Fibroblast of skin of right biceps (primary cell): ENCODE measurements at places on chromosomes 3 and 15.
A peak's percentile ranks its signal among the peaks of the same experiment; 100 is the strongest.

DNA sequence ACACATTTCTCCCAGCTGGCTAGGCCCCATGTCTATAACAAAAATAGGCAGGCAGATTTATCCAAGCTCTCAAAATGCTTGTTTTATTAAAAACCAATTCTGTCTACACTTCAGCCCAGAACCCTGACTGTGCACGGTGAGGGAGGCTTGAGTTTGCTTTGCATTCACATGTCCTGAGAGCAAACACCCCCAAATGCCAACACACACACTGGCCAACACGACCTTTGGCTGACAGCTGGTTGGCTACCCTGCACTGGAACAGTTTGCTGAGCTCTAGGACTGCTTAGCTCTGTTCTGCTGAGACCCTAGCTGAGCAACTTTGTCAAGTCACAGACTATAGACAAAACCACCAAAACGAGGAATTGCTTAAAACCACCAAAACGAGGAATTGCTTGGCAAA, 3.6 kb downstream of the STIMATE start:
- DNase-seq = no peak

DNA sequence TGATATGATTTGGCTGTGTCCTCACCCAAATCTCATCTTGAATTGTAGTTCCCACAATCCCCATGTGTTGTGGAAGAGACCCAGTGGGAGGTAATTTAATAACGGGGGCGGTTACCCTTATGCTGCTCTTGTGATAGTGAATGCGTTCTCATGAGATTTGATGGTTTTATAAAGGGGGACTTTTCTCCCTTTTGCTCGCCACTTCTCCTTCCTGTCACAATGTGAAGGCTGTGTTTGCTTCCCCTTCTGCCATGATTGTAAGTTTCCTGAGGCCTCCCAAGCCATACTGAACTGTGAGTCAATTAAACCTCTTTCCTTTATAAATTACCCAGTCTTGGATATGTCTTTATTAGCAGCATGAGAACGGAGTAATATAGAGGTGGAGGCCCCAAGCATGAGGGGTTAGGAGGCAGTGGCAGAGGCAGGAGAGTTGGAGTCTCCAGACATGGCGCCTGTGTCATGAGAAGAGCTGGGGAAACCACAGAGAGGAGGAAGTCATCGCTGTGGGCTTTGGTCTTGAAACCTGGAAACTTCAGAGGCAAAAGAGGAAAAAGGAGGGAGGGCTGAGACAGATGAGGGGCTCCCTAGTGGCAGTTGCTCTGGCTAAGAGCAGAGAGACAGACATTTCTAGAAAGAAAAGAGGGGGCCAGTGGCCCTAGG, 107.8 kb upstream of the VEPH1 start:
- no peak for DNase-seq

DNA sequence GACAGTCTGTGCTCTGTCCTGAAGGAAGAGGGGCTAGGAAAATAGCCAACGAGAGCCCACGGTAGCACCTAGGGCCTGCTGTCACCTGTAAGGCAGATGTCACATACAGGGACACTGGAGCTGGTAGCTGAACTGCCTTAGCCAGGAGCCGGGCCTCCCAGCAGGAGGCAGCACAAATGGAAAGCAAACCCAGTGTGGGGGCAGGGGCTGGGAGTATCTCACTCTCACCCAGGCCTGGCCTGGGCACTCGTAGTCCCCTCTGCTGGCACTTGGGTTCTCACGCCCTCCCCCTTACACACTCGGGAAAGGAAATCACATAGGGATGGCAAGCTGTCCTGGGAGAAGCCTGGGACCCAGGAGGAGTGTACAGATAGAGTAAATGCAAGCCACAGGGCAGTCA, 173.1 kb upstream of the CHRNA7 start:
- no peak for DNase-seq

GRCh38 chr15:56248311-56248992, 4.8 kb upstream of the RFX7 start:
- no peak for DNase-seq

DNA sequence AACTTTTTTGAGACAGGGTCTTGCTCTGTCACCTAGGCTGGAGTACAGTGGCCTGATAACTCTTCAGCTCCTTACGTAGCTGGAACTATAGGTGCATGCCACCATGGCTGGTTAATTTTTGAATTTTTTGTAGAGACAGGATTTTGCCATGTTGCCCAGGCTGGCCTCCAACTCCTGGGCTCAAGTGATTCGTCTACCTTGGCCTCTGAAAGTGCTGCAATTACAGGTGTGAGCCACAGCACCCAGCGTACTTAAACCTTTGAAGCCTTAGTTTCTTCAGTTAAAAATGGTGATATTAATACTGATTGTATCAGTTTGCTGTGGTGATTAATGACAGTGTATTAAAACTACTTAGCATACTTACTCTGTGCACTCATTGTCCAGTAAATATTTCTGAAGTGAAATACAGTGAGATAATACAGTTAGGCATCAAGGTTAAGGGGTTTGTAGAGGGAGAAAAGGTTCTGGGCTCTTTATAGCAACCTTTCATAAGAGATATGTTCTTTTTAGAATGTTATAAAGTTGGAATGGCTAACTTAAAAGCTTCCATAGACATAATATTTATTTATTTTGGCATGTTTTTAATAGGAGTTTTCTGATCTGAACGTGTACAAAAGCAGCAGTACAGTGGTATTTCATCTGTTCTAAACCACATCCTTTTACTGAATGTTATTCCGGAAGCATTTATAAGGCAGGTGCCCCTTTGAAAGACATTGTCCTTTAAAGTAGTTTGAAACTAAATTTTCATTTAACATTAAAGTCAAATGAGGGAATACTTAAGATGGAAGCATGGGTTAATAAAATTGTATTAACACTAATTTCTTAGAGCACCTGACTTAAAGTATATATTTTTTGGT, 23.6 kb downstream of the NCK1 start:
- no peak for DNase-seq

GRCh38 chr3:146577662-146578061, 27.5 kb downstream of the PLSCR5 start:
- DNase-seq = peak; percentile 51

GRCh38 chr15:38954090-38954489, 389.5 kb upstream of the RASGRP1 start:
- peak; percentile 9 for DNase-seq

DNA sequence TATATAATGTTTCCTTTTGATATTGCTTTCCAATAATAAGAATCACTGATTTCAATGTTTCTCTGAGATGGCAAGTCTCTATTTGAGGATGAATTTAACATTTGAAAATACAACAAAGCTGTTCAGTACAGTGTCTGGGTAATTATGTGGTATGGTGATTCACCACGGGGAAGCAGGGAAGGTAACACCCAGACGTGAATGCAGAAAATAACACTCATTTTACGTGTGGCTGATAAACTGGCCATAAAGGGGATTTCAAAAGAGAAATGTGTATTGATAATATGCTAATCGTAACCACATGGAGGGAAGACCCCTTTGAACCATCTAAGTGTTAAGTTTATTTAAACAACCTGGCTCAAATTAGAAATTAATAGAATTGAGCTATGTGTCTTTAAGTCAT, 344.6 kb downstream of the GRM7 start:
- DNase-seq = no peak

DNA sequence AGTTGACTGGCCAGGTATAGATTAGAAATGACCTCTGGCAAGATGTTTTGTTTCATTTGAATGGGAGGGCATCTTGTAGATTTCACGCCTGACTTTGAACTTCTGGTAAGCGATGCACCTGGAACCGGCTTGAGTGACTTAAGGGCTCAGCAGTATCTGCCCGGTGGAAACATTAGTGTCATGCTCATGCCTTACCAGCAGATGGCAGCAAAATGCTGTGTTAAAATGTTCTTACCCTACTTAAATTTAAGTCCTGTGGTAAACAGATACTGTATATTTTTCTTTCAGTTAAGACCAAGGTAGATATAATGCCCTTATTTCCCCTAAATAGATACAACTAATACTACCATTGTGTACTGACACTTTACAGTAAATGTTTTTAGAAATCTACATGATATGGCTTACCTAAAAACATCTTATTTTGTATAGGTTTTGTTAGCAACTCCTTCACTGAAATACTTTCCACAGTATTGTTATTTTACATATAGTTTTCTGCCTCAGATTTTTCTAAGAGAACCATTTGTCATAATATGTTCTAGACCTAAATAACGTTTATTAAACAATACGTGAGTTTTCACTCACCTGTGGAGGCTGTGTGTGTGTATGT, 25.5 kb downstream of the ASB7 start:
- peak; percentile 65 for DNase-seq

DNA sequence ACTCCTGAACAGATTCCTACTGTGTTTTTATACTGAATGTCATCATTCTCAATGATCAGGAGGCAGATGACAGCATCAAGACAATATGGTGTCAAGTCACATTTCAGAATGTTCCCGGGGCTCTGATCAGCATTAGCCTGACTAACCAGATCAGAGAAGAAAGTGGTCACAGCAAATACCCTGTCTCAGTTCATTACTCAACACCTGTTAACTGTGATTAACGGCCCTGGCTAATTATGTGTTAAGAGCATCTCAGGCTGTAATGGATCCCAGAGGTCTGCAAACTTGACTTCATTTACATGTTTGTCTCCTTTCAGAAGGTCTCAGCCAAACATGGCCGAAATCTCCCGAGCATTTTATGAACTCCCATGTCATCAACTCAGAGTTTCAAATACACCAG, 833.7 kb downstream of the FHIT start:
- no peak for DNase-seq

GRCh38 chr3:195892105-195893043, 16.0 kb downstream of the TNK2 start:
- DNase-seq = peak; percentile 78

DNA sequence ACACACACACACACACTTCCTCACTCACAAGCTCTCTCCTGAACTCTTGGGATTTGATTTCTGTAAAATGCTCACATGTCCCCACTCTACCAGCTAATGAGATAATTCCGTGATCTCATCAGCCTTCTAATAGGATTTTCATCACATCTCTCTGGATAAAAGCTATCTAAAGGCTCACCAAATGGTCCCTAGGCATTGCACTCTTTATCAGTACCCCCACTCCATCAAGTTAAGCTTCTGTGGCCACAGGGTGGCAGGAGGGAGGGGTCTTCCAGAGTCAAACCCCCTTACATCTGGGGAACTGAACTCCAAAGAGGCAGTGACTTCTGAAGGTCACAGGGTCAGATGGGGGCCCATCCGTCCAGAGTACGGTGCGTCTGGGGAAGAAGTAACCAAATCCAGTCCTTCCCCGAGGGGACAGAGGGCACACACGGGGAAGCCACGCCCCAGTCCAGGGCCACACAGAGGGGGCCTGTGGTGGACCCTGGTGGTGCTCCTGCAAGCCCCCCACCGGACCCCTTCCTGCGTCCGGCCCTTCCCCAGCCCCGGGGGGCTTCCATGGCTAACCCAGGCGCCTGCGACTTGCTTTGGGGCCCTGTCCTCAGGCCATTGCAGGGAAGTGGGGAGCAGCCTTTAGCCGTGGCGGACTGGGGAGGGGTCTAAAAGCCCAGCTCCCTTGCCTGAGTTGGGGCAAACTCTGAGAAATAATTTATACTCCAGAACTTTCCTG, 25.5 kb downstream of the CPN2 start:
- no peak for DNase-seq

GRCh38 chr15:71495398-71495780, 315.0 kb upstream of the NR2E3 start:
- DNase-seq = no peak

- peak; percentile 46 for DNase-seq
Measured at GRCh38 chr3:114223143-114223542, 14.2 kb downstream of the ZNF80 start.

- DNase-seq = no peak
Measured at GRCh38 chr15:88656760-88657221, 18.0 kb downstream of the ISG20 start.

DNA sequence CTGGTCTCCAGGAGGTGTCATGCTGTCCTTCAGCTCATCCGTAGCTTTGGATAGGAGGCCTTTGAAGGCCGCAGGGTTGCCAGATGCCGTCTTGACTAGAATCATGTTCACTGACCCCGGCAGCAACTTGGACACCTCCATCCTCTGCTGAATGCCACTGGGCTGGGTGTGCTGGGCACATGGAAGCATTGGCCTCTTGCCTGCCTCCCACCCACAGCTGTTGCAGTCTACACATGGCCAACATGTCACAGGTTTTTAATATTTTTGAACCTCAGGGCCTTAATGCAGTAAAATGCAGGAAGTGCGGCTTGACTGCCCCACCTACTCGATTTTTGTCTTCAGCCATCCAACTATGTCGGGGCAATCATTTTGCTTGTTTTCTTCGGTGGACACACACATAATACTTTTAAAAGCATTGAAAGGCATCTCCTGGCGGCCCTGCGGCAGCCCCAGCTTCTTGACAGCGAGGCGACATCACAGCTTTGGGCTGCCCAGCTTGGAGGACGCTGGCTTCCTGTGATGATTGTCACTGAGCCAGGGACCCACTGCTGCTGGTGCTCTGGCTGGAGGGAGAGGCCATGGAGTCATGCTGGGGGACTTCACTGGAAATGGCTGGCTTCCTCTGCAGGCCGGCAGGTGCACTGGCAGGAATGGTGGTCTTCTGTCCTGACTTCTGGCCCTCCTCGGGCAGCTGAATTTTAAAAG, 31.6 kb upstream of the ACAD9 start:
- no peak for DNase-seq
